GM13976 (cell line): ENCODE measurements at places on chromosomes 3 and 15.

DNA sequence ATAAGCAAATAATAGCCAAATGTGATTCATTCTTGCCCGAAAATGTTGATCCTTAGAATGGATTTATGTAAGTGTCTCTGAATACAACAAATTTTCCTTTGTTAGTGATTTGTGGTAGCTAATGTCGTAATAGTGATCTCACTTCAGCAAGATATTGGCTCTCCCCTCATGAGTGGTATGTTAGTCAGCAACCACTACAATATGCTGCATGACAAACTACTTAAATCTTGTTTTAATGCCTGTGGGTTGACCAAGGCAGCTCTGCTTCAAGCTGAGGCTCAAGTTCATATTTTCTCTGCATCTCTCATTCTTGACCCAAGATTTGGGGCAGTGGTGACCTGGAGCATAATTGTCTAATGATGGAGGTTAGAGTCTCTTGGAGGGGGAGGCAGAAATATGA lies 49.8 kb upstream of the GALNT15 start:
- no peak for DNase-seq

DNA sequence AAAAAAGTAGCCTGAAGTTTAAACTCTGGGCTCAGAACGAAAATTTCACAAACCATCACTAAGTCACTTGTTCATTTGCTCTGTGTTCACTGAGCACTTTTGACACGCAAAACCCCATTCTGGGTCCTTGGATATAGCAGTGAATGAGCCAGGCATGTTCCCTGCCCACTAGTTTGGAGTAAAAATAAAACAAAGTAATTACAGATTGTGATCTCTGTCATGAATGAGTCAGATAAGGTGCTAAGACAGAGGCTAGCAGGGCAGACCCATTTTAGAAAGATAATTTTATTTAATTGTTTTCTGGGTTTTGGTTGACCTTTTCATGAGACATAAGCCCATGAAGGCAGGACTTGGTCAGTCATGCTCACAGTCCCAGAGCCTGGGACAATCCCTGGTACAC lies 84.1 kb upstream of the ARHGEF3 start:
- no peak for DNase-seq

DNA sequence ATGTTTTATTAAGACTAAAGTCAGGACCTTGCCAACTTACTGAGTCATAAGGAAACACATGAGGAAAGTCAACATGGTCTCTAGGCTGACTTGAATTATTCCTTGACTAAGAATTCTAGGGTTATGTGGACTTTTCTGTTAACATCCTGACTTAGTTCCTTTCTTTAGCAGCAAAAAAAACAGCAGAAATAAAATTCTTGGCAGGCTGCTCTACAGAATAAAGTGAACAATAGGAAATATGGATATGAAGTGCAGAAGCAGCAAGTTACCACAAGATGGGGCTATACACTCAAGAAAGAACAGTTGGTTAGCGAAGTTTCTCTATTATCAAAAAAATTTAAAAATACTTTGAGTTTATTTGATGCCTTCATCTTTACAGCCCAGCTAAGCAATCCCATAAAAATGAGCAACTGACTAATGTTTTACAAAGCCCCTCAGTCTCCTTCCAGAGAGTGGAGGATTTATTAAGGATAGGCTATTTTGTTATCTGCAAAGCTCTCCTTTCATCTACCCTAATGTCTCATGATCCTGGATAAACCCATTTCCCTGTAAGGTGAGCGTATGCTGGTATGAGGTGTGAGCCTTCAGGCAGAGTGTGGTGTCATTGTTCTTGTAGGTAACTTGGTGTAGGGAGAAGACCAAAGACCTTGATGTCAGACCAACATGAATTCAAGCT lies 23.1 kb upstream of the MCCC1 start:
- peak; percentile 67 for DNase-seq

GRCh38 chr3:34008836-34009809 lies 210.7 kb downstream of the PDCD6IP start:
- no peak for DNase-seq

DNA sequence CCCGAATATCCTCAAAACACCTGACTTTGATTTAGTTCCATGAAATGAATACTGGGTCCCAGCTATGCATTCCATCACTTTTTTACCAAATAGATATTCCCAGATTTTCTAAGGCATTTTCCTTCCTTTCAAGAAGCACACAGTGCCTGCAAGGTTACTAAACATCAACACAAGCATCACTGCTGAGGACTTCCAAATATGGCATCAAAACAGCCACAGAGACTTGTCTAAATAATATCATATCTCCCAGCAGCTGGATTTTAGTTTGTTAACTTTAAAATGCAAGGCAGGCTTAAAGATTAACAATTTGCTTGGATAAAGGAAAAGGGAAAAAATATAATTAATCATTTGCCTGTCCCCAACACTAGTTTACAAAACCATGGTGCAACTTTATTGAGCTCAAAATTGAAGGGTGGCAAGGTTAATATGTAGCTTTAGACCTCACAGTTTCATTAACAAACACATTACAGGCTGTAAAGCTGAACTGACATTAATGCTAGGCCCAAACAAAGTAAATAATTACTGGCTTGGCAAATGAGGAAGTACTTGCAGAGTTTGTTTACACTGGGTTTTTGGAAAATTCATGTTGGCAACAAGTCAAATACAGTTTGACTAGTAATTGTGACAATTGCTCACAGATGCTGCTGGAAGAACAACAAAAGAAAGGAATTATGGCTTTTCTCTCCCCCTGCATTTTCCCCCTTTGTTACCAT lies 401.7 kb upstream of the CDIN1 start:
- no peak for DNase-seq

DNA sequence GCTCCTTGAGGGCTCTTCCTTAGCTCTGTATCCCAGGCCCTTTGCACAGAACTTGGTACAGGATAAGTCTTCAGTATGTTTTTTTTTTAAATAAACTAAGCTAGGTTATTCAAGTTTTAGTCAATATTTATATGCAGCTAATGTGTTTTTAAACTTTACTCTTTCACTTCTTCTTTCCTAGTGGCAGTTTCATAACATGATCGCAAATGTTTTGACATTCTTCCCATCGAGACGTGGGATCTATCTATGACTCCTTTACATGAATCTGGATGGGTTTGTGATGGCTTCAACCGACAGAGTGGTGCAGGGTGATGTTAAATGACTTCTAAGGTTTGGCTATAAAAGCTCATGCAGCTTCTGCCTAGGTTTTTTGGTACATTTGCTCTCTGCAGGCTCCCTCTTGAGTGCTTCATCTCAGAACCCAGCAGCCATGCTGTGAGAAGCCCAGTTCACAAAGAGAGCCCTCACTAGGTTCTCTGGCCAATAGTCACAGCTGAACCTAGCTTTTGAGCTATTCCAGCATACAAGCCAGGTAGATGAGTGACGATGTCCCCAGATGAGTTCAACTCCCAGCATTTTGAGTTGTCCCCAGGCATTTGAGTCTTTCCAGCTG lies 13.5 kb upstream of the MECOM start:
- DNase-seq: no peak

DNA sequence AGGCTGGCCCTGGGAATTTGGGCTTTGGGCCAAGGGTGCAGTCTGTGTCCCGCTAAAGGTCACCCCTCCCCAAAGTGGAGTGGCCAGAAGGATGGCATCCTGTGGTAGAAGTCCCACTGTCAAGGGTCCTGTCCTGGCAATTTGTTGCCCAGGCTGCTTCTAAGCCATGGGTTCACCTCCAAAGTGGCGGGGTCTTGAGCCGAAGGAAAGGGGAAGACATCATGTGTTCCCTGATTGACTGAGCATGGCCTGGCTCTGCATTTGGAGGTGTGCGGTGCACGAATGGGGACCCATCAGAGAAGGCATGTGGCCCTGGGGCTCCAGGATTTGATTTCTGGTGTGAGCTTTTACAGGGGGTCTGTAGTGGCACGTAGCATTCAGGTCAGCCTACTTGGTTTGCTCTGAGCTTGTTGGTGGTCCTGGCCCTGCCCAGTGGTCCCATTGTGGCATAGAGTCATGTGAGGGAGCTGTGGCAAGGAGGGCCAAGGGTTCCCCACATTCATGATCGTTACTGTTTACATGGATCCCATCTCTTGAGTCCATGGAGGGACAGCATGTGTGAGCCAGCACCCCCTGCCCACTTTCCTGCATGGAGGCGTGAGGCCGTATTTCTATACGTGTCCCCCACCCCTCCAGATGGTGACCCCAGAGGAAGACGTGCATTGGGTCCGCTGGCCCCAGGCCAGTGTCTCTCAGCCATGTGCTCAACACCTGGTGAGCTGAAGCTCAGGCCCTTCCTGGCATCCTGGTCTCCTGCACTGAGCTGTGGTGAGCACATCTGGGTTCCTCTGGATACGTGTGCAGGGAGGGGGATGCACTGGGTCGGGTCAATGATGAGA lies 225.1 kb downstream of the SNRPN start:
- no peak for DNase-seq

DNA sequence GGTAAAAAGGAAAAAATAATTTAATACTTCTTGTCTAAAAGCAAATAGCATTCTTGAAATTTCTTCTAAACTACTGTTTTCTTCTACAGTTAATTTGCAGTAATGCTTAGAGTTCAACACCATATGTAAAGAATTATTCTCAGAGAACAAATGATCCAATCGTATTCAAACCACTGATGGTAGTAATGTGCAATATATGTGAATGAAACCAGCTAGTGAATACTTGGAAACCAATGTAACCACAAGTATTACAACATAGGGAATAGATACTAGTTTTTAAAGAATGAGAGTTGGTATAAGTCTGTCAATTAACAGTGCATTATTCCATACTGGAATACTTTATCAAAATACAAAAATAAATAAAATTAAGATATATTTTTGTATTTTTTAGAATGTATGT lies 850.0 kb downstream of the DIPK2A start:
- no peak for DNase-seq

GRCh38 chr3:72306800-72307341 lies 521.9 kb upstream of the PROK2 start:
- no peak for DNase-seq

- DNase-seq: no peak
Measured at GRCh38 chr3:161336661-161337060, 34.7 kb downstream of the SPTSSB start.

DNA sequence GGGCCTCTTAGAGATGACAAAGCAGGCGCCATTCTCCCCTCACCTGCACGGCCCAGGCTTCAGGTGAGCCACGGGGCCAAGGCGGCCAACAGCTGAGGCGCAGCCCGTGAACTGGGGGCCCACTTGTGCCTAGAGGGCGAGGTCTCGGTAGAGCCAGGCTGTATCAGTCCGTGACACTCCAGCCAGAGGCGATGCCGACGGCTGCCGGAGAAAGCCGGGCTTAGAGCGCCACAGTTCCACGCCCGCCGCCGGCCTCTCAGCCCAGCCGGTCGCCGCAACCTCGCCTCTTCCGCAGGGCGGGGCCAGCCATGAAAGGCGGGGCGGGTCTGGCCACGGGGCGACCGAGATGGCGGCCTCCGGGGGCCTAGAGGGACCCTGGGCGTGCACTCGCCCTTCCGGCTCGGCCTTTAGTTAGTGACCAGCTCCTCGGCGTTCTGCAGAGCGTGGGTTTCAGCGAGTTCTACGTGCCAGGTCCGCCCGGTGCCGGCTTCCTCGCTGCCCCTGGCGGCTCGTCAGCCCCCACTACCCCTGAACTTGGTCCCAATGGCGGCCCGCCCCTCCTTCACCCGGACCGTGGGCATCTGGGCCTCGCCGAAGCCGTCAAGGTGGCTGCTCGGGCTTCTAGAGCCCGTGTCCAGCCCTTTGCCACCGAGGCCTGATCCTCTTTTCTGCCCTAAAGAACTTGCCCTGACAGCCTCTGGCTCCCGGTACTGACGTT lies at the start of gene ZNF621:
ZNF621 (plus strand) TSS at position 393 of the 718 bp plus-strand sequence. CDS start 881 bp downstream, outside the sequence.
- DNase-seq: peak; percentile 96

DNA sequence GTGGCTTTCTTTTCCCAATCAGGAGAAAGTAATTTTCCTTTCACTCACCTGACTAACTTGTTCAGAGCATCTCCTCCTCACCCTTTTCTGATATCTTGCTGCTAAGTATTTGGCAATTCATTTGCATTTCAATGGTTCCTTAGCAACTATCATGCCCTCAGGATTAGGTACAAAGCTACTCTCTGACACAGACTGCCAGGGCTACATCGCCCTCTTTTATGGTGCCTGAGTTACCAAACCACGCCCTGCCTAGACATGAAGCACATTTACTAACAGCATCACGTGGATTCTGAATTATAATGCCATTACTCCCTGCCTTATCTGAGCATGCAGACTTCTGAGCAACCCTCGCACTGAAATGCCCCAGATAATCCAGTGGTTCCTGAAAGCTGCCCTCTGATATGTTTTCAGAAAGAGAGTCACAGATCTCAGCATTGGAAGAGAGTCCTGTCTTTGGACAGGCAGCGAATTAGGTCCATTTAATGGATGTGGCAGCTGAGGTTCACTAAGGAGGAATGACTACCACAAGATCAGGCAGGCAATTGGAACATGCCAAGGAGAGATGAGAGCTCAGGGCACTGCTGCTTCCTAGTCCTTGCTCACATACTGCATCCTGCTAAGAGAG lies 14.5 kb downstream of the EPHB1 start:
- DNase-seq: no peak

GRCh38 chr3:89145995-89146394 lies 38.6 kb downstream of the EPHA3 start:
- no peak for DNase-seq

GRCh38 chr3:23402728-23403492 lies 199.8 kb downstream of the UBE2E2 start:
- no peak for DNase-seq

DNA sequence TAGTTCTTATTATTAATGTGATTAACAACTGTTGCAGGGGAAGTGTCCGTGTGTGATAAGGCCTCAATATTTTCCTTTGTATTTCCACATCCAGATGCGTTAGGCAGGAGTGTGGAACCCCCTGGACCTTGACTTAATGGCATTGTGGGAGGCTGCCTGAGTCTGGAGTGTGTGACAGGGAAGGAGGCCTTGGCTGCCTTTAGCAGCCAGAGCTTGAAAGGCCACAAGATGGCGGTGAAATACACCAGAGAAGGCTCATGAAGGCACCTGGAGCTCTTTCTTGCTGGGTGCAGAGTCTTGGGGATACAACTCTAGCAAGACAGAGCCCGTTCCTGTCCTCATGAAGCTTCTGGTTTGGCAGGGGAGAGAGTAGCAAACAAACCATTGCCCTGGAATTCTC lies 36.9 kb downstream of the POLR2M start:
- DNase-seq: no peak

- no peak for DNase-seq
Measured at GRCh38 chr3:34305266-34305665, 506.8 kb downstream of the PDCD6IP start.

GRCh38 chr3:187788984-187789857 lies 44.0 kb upstream of the BCL6 start:
- DNase-seq: no peak

DNA sequence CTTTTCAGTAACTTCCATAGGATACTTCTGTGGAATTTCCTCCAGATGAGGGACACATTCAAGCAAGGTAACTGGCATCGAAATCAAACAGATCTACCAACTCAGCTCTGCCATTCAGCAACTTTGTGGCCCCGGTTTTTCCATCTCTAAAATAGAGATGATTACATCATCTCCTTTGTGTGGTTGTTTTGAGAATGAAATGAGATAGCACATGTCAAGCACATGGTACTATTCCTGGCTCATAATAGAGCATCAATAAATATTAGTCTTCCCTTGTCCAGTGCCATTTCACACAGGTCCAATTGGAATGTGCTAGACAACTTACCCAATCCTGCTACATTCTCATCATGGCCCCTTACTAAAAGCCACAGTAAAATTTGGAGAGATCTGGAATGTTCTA lies 24.2 kb upstream of the TM4SF4 start:
- DNase-seq: no peak

- no peak for DNase-seq
Measured at GRCh38 chr3:64918989-64919388, 231.2 kb upstream of the ADAMTS9 start.
